Suppressor macrophage treated with lipopolysaccharide for 1 hour (primary cell): ENCODE measurements at places on chromosomes 7 and 10.

DNA sequence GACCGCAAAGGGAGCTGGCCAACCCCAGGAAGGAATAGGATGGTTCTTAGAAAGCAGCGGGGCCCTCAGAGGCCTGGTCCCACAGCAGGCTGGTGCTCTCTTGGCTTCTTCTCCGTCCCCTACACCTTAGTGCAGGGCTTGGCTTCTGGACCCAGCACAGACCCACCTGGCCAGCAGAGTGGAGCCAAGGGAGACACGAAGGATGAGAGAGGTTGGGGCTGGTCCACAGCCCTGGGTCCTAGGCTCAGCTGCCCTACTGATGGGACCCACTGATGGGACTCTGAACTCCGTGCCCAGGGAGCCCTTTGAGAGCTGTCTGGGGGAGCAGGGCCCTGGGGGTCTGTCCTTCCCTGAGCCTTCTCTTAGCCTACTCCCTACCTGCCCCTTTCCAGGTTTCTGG, 6.2 kb upstream of the TLX1 start:
- DNase-seq: no peak

GRCh38 chr10:46264737-46265368, 21.9 kb upstream of the ANTXRL start:
- no peak for DNase-seq

DNA sequence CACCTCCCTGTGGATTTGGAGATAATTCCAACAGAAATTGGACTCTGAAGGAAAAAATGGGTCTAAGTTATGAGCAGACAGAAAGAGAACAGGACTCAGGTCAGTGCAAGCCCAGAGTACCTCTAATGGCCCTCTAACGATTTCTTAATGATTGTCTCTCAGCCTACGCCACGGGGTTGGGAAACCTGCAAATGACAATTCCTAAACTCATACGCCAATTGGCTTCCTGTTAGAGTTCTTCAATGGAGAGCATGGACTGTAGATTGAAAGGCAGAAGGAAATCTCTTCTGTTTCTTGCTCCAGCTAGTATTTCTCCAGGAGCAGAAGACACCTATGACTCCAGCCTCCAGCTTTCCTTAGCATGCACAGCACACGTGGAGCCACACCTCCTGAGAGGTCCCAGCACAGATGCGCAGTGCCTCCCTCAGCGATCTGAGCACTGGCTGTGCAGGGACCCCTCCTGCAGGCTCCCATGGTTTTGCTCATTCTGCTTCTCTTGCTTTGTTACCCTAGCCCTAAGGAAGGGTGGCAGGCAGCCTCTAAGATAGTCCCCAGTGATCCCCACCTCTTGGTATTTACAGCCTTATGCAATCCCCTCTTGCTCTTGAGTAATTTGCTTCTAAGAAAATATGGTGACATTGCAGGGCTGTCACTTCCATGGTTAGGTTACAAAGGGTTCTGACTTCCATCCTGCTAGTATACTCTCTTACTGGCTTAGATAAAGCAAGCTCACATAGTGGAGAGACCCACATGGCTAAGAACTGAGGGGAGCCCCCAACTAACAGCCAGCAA, 30.1 kb downstream of the DENND11 start:
- peak; percentile 80 for DNase-seq

GRCh38 chr7:1535701-1536454, 5.4 kb downstream of the MAFK start:
- peak; percentile 72 for DNase-seq

DNA sequence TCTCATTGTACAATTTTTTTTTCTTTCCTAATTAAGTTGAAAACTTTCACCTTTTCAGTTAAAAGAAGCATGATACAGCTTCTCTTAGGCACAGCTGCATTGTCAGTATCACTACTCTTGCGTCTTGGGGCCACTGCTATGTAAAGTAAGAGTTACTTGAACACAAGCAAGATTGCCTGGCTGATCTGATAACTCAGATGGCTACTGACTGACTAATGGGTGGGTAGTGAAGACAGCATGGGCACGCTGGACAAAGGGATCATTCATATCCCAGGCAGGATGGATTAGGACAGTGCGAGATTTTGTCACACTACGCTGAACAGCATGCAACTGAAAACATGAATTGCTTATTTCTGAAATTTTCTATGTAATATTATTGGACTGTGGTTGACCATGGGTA, 11.6 kb upstream of the ADAMTS14 start:
- no peak for DNase-seq

DNA sequence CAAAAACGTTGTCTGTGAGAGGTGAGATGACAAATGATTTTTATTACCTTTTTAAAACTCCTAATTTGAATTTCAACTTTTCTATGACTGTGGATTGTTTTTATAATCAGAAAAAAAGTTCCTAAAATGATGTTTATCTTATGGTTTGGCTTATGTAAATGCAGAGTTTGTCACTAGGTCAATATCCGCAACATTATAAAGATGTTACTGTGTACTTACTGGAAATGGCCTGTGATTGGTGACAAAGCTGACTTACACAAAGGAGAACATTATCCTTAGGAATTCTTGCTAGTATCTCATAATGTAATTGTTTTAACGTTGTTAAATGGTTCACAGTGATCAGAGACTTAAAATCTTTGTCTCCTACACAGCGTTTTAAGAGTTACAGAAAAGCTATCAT, 79.0 kb downstream of the SDK1 start:
- no peak for DNase-seq

DNA sequence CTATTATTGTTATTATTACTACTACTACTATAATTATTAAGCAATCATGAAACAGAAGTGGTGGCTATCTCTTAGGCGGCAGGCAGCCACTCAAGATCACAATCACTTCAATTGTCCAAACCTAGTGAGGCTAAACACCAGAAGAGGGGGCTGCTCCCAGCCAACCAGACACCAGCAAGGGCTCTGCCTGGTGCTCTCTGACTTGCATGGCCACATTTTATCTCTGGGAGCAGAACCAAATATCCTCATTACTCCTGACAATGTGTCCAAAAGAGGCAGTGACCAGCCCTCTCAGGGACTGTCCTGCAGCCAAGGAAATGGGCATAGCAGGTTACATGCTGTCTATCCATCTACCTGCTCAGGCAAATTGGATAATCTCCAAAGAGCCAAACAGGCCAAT, 187.4 kb upstream of the PDE1C start:
- no peak for DNase-seq

DNA sequence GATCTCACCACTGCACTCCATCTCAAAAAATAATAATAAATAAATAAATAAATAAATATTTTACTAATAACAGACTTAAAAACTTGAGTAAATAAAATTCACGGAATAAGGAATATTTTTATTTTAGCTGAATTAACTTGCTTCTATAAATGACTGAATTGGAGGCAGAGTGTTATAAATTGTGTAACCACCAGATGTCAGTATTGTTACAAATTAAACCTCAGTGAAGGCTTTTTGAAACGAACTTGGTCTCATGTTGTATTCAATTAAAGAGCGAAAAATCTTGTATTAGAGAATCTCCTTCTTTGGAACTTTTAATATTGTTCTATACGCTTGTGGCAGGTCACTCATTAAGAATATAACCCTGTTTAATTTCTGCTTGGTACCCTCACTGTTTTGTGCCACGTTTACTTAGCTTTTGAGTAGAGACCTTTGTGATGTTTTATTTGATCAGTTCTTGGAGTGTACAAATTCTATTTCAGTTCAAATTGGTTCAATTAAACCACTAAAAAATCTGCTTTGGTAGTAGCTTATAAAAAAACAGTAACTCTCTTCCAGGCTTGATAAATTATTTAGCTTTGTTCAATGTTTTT, 45.6 kb upstream of the SCIN start:
- peak; percentile 83 for DNase-seq

DNA sequence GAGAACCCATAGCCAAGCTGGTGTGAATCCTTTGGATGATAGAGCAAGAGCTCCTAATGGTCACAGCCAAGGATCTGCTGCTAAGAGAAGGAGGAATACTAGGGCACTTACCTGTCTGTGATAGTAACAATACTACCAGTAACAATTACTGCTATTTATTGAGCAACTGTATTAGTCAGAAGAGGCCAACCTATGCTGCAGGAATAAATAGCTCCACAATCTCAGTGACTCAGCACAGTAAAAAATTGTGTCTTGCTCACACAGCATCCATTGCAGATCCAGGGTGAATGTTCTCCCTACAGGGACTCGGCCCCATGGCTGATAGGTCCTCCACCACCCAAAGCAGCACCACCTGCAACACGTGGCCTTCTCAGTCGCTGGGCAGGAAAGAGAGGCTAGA, 257.6 kb upstream of the ZMIZ1 start:
- peak; percentile 20 for DNase-seq

DNA sequence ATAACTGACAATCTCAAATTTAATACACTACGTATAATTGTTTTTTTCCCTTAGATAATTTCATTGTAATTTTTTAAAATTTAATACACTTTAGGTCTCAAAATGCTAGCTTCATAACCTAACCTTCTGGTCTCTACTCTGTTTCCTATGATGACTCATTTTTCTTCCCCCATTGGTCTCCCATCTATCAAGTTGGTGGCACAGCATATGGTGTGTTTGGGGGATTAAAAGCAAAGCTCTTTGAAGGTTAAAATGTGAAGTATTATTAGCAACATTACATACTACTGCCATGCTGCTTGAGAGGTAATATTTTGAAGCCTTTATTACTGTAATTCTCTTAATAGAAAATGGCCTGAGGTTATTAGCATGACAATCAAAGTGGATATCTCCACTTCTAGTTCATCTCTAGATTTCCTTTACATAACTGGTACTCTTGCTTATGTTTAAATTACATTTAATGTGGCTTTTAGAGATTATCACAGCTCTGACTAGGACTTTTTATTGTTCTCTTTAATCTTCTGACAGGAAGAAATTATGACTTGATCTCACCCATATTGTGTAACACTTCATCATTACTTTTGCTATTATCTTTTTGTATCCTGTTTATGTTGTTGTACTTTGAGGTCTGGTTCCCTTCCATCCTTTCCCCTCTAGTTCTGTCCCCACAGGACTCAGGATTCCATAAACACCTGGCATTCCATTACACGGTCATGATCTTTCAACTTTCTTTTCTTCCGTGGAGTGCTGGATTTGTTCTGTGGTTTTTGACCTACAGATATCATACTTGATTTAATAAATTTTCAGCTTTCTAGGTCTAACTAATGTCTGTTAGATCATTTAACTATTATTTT, 185.1 kb downstream of the SEMA3D start:
- DNase-seq: no peak

DNA sequence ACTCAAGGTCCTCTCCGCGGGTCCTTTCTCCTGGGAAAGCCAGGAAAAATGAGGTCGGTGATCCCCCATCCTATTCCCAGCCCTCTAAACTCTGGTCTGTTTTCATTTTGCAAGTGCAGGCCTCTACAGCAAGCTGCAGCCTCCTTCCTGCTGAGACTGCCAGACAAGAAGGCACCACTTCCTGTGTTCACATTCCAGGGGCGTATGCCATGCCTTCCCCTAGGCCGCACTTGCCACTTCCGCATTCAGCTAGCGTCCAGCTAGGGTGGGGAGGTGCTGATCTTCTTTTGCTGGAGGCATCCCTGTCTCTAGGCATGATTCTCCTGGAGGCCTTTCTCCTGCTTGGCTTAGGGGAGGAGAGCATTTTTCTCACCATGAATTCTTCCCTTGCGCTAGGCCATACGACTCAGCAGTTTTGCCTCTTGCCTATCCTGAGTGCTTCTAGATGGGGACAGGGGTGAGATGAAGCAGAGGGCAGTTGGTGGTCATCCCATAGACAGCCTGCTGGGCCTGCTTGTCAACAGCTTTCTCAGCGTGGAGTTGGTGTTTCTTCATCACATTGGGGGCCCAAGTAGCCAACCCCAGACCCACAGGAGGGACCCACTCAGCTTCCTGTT, 328.9 kb downstream of the RPS24 start:
- DNase-seq: peak; percentile 56

GRCh38 chr7:101630591-101630990, 1.5 kb upstream of the MYL10 start:
- DNase-seq: peak; percentile 47

GRCh38 chr10:74910241-74910975, 84.0 kb downstream of the KAT6B start:
- DNase-seq: no peak

DNA sequence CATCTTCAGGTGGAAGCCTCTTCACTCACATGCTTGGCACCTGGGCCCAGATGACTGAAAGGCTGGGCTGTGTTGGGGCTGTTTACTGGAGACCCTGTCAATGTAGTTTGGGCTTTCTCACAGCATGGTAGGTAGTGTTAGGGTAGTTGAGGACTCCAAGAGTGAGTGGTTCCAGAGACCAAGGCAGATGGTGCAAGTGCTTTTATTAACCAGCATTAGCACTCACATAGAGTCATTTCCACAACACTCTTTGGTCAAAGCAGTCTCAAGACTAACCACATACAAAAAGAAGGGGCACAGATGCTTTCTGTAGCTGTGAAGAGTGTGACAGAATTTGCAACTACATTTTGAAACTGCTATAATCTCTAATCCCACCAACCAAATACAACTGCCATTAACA, 135.0 kb downstream of the RTKN2 start:
- no peak for DNase-seq

GRCh38 chr7:143979998-143980397, 20.1 kb upstream of the OR6B1 start:
- DNase-seq: no peak

GRCh38 chr10:70323138-70323696, 39.4 kb upstream of the NPFFR1 start:
- DNase-seq: no peak

- DNase-seq: peak; percentile 16
These were observed 204.0 kb downstream of the AHR start for GRCh38 chr7:17502213-17503060.

DNA sequence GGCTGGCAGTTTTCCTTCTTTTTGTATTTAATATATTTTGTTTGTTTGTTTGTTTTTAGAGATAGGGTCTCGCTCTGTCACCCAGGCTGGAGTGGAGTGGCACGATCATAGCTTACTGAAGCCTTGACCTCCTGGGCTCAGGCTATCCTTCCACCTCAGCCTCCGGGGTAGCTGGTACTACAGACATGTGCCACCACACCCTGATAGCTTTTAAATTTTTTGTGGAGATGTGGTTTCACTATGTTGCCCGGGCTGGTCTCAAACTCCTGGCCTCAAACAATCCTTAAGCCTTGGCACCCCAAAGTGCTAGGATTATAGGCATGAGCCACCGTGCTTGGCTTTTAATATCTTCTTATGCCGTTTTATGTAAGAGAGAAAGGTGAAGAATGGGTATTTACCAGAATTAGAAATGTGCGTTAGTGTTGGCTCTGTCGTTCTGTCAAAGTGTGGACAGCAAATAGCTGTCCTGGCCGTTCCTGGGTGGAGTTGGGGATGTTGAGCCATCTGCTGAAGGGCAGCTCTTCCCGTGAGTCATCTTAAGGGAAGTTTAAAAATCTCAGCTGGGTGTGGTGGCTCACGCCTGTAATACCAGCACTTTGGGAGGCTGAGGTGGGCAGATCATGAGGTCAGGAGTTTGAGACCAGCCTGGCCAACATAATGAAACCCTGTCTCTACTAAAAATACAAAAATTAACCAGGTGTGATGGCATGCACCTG, 14.8 kb downstream of the OGDH start:
- peak; percentile 89 for DNase-seq

DNA sequence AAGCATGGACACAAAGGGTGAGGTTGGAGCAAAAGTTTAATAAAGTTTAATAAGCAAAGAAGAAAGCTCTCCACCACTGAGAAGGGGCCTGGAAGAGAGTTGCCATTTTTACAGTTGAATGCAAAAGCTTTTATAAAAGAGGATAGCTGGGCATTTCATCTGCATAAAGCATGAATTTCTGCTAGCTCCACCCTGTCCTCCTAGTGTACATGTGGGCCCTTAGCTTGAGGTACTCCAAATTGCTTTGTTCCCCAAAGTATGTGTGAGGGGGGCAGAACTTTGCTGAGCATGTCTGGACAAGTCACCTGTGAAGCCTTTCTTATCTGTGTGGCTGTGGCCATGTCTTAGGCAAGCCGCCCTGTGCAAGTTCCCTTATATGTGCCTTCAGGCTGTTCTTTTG, 22.6 kb upstream of the CROT start:
- DNase-seq: no peak

- peak; percentile 40 for DNase-seq
These were observed 44.4 kb downstream of the ATXN7L1 start for GRCh38 chr7:105831824-105832535.
